ENCODE measurements at places on chromosomes 4 and X.

DNA sequence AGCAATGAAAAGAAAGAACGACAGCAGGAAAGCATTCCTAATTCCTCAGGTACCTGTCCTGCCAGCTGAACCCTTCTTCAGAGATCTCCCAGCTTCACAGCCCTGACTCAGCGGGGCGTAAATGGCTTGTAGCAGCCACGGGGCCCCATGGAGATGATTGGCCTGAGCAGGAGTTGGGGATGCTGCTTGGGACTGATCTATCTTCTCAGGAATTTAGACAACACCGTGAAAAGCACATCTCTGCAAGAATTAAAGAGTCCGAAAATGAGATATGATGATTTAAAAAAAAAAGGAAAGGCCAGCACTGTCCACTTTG is 22.5 kb upstream of the SLC25A4 start:
- no peak for DNase-seq

DNA sequence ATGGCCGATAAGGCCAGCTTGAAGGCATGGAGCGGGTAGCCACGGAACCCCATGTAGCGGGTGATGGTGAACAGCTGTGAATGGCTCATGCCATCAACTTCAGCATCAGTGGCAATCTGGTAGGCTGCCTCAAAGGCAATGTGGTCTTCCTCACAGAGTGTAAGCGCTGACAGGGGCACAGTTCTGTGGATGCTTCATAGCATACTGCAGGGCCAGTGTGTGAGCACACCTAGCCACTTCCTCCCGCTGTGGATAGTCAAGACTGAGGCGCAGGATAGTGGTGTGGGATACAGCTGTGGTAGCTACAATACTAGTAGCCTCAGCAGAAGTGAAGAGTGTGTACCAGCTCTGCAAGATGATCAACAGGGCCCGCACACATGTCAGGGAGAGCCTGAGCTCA is 40.5 kb downstream of the C4orf33 start:
- no peak for DNase-seq

- DNase-seq: no peak
Observed at GRCh38 chr4:143380629-143381028, 44.0 kb downstream of the GAB1 start.

DNA sequence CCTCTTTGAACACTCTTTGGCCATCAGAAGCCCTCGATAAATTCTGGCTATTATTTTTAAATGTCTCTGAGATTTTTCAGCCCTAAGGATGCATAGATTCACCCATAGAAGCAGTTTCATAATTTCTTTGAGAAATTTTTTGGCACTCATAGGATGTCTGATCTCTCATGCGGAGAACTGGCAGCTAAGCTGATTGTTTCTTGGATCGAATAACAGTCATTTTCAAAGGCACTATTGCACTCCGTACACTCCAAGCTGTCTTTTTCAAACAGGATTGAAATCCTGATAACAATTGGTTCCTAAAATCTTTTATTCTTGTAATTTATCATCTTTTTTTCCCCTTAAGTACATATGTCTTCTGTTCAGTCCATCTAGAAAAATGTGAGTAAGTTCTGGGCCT is 411.9 kb downstream of the SPOCK3 start:
- no peak for DNase-seq

DNA sequence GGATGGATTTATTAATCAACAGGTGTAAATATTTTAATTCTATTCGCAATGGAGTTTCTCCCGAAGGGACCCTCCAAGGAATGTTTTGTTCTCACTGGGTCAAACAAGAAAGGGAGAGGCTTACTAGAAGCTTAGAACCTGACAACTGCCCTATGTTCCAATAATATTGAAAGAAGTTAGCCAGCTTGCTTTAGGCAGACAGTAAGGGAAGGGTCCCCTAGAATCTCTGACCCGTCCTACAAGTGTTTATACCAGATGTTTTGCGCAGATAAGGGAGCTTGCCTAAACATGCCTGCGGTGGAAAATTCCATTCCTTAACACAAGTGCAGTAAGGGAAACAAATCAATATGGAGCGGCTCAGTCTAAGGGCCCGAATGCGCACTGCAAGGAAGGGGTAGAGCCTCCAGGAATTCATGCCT is 17.7 kb downstream of the IL21 start:
- no peak for DNase-seq

DNA sequence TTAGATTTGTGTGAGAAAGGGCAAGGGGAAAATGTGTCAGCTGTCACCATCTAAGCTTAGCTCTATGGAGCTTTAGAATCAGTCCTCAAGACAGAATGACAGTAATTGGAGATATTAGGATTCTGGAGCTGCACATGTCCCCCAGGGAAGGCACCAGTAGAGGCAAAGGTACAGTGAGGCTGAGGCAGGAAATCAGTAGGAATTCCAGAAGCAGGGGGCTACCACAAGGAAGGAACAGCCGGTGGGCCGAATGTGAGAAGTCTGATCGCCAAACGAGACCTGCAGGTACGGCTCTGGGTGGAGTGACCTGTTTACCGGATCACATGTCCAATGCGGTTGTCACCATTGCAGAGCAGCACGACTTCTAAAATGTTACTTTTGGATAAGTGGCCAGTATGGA is 52.6 kb downstream of the RNF150 start:
- no peak for DNase-seq

DNA sequence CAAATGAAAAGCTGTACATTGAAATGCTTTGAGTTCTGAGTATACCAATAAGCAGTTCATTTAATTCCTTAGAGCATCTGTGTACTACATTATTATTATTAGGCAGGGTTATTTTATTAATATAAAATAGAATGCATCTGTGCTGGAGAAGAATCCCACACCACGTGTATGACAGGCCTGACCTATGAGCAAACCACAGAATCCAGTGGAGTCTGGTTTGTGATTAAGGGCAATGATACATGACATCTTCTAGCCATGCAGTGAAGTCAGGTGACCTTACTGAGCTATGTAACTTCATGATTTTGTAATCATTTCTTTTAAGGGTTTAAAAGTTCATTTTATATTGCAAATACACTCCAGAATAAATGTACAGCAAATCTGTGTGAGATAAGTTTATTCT is 1165.0 kb upstream of the TENM3 start:
- DNase-seq: no peak

All from SW 1271 (cell line).